Adipocyte (in vitro differentiated cells): ENCODE measurements at places on chromosomes 13 and 19.

- no peak for DNase-seq
Observed at GRCh38 chr19:23273022-23273589, 22.9 kb upstream of the ZNF724 start.

DNA sequence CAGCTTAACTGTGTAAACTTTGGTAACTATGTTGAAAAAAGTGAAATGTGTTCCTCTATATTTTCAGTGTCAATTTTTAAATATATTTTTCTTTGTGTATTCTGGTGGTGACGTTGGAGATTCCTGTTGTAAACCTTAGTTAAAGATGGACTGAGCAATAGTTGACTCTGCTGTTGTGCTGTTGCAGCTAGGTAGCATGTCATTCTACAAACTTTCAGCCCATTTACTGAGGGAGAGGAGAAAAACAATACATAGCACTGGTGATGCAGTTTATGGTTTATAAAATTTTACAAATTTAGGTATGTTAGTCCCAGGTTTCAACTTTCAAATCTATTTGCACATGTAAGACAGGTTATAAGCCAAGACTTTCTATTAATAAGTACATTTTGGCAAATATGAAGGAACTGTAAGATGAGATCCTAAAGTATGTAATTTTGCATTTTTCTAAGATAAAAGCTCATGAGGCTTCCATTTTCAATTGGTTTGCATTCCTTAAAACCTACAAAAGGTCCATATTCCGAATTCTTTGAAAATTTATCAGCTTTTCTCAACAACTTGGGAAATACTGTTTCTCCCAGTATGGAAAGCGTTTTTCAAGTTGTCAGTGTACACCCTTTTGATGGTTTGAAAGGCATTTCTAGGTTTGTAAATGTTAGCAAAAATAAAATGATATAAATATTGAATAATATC lies 1.5 kb downstream of the NDFIP2 start:
- peak; percentile 55 for DNase-seq

DNA sequence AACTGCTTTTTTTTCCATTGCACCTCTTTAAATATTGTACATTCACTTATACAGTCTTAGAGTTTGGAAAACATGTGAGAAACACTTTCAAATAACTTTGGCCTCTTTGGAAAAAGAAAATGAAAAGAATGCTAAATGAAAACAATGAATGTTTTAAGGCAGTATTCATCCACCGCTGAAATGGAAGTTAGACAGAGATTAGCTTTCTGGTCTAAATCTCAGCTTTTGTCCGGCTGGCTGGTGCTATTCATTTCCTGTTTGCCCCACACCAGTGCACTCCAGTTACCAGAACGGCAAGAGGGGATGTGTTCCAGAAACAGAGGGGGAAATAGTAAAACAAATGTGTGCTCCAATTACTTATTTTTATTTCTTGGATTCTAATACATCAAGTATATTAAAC lies 1201.3 kb downstream of the EFNB2 start:
- DNase-seq: peak; percentile 73

DNA sequence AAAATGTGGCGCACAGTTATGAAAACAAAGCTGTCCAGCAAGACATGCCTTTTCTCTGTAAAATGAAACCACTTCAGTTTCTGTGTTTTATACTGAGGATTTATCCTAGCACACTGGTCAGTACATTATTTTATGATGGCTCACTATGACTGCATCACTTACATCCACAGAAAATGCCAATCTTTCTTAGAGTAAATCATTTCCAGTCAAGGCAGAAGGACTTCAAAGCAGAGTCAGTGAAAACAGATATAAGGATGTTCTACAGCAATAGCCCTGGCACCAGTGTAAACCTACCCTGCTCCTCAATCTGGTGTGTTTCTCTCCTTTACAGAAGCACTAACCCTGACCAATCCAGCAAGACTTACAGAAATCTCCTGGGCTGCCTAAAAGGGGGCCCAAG lies 473.5 kb downstream of the GPC6 start:
- peak; percentile 61 for DNase-seq

GRCh38 chr13:32857077-32857476 lies 159.1 kb upstream of the KL start:
- no peak for DNase-seq

GRCh38 chr13:109113427-109113826 lies 484.0 kb downstream of the MYO16 start:
- DNase-seq: no peak

DNA sequence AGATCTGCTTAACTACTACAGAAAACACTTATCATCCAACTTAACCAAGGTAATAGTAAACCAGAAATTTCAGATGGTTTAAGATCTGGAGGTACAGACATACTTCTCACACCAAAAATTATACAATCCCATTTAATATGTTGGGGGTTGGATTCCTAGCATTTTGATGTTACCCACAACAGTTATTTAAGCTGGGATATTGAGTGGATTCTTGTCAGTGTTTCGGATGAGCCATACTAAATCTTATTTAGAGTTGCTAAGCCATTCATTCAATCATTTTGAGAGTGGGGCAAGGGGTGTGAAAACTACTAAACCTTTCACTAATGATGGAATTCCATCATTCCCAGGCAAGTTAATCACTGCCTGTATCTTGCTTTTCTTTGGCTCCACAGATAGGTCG lies 40.6 kb downstream of the KATNAL1 start:
- no peak for DNase-seq

DNA sequence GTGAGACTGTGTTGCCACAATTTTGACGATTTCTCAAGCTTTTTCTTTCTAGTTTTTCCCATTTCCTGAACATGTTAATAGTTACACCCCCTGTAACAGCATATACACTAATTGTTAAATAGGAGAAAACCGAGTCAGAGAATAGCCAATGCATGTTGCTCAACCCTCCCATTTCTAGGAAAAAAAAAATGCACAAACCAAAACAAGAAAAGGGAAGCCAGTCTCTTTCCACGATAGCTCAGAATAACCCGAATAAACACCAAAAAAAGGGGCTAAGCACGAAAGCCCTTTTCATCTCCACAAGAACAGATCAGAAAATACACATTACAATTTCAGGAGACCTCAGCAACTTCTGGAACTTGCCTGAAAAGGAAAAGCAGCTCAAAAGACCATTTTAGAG lies 16.3 kb downstream of the LATS2 start:
- no peak for DNase-seq

- peak; percentile 95 for DNase-seq
Observed at GRCh38 chr19:15251749-15252397, 19.6 kb upstream of the EPHX3 start.

DNA sequence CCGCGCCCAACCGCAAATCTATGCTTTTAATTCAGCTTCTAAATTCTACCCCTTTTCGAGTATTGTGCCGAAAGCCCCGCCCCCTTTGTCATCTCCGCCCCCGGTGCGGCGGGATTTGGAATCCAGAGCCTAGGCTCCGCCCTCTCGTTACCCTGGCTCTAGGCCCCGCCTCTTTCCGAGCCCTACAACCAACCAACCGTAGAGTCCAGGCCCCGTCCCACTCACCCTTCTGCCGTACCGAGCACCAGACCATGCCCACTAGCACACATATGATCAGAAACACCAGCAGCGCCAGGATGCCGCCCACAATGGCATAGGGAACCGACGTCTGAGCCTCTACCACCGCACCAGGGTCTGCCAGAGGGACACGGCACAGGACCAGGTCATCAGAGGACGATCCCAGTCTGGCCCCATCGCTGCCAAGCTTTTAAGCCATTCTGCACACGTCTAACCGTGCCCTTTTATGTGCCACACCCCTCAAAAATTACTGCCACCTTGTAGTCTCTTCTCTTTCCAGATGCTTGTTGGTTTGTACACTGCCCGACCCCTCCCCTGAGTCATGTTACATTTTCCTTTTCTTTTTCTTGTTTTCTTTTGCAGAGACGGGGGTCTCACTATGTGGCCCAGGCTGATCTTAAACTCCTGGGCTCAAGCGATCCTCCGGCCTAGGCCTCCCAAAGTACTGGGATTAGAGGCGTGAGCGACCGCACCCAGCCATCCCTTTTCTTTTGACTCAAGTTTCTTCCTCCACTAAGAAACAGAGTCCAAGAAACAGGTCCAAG lies 4.7 kb upstream of the ZNF428 start:
- DNase-seq: no peak

GRCh38 chr19:37874784-37875183 lies 31.6 kb downstream of the WDR87 start:
- DNase-seq: peak; percentile 11

GRCh38 chr13:74218291-74218690 lies 84.1 kb upstream of the KLF12 start:
- DNase-seq: no peak

DNA sequence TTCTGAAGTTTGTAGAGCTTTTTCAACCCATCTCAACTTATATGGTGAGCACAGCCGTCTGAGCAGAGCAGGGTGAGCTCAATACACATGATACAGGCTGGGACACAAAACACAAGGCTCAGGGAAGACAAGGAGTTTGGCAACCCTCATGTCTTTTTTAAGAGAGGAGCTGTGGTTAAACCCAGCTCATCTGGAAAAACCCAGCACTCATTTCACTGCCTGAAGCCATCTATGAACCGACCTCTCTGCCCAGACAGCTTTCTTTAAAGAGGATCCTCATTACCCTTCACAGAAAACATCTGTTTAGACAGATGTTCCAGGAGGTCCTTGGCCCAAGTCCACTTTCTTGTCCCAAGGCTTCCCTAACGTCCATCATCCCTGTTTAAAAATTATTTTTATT lies 170.0 kb upstream of the TSHZ3 start:
- DNase-seq: no peak

DNA sequence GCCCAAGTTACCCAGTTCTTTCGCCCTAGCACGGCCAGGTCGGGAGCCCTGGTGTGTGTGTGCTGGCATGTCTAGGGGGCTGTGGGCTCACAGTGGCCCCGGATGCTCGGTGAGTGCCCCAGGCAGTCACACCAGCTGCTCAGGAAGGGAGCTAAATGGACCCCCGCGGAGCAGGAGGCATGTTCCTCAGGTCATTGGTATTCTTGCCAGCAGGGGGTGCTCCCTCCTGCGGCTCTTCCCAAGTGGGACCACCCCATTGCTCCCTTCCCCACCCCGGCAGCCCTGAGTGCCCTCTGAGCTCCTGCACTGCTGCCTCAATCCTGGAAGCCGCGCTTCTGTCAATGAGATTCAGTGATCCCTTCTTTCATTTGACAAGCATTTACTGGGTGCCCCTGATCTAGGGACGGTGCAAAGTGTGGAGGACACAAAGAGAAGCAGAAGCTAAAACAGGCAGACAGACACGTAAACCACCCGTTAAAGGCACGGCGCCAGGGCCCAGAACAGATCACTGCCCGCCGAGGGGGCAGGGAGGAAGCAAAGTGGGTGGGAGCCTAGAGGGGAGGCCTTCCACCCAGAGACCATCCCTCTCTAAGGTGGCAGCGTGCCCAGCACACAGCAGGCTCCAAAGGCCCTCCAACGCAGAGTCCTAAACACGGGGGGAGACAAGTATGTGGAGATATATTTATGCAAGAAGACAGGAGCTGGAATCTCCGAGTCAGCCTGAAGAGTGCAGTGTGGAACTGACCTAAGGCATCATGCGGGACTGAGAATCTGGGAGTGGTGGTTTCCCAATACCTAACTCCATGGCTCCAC lies 5.2 kb upstream of the ADPRHL1 start:
- peak; percentile 7 for DNase-seq

DNA sequence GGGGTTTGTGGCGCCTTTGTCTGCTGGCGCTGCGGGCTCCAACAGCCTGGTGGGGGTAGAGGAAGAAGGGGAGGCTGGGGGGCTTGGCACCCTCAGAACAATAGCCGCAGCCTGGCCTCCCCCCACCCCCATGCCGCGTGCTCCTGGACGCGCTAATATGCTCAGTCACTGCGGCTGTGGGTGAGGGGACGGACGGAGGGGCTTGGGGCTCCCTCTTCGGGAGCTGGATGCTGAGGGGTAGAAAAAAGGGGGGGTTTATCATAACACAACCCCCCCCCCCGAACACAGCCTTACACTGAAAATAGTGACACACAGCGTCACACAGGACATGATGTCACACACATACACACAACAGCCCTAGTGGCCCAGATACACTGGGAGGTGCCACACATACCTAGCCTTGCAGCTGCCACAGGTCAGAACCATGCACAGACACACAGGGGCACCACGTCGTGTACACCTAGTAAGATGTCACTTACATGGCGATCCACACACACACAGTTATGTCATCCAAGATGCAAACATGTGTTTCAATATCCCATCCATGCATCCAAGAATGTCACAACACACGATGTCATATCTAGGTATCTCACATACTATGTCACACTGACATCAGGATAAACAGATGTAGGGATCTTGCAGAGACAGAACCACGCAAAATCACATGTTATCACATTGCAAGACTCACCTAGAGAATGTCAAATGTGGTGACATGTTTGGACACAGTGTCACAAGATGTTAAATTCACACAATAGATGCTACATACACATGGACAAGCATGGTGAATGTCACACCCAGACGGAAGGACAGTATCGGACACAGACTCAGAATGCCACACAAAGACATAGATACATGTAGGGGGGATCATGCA lies 806 bp downstream of the MAST1 start:
- no peak for DNase-seq

DNA sequence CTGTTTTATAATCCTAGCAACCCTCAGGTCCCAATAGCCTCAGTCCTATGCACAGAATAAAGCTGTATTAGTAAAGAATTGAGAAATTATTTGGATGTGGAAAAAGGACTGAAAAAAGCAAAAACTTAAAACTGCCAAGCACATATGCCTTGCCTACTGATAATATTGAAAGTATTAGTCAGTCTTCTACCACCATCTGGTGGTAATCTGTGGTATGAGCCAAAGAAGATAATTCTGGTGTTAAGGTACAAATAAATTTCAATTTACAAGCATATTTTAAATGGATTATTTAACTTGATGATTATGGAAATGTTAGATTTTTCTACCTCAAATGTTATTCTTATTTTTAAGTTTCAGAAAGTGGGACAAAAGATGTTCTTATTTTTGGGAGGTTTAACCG lies 460.3 kb upstream of the KLHL1 start:
- DNase-seq: peak; percentile 77

- peak; percentile 37 for DNase-seq
Observed at GRCh38 chr13:110070511-110071120, 236.3 kb downstream of the COL4A1 start.

GRCh38 chr13:109243311-109243951 lies 543.0 kb downstream of the IRS2 start:
- DNase-seq: peak; percentile 88

- DNase-seq: no peak
Observed at GRCh38 chr19:54173951-54174834, 1.2 kb upstream of the TMC4 start.
